ENCODE measurements at places on chromosomes 6 and 20. TPM values are rescaled to one million over a fixed set of nuclear protein-coding genes. Genes with fewer than 3 reads are reported as not detected.

The LTB gene
- total RNA-seq, result not detected

DNA sequence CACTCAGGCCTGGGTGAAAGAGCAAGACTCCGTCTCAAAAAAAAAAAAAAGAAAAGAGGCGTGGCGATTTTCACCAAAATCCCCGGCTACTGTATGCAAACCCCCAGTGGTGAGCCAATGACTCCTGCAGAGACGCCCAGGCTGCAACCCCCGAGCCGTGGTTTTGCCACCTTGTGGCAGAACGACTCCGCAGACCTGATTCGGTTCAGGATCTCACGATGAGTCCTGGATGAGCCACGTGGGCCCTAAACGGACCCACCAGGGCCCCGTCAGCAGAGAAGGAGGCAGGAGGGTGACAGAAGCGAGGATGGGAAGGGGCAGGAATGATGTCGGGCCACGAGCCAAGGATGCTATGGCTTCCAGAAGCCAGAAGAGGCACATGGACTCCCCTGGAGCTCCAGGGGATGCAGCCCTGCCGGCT, 42.5 kb downstream of the SLC2A4RG start:
- no peak for DNase-seq

The TSHZ2 gene
- total RNA-seq, result 10.2 TPM

DNA sequence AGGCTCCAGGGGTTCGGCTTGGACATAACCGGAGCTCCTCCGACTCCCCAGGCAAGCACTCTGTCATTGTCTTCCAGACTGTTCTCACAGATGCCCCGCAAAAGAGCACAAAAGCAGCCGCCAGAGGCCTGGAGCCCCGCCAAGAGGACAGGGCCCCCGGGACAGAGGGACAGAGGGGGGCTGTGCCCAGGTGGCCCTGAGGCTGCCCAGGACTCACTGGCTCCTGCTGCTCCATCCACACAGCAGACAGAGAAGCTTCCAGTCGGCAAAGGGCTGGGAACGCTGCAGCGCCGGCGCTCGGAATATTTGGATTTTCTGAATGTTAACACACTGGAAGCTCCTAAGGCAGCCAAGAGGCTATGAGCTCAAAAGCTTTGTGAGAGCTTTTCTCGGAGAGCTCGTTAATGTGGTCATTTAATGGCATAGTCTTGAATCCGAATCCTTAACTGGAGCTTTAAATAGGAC, 68.0 kb upstream of the QKI start:
- DNase-seq, result no peak

The MAD2L1BP gene
- 58.1 TPM for total RNA-seq

Data from suprapubic skin (tissue), 4 donors.